ENCODE measurements at places on chromosomes 4 and X. TPM values are rescaled to one million over a fixed set of nuclear protein-coding genes. Genes with fewer than 3 reads are reported as not detected.

Gene HSFX4
- not detected for total RNA-seq

Gene ANOS1
- 0.18 TPM for total RNA-seq

Gene DRD5
- not detected for total RNA-seq

Gene HERC5
- 0.98 TPM for total RNA-seq

Gene CT45A5
- total RNA-seq = not detected

Gene PABPC1L2A
- total RNA-seq = not detected

Gene OTC
- 5.8 TPM for total RNA-seq

DNA sequence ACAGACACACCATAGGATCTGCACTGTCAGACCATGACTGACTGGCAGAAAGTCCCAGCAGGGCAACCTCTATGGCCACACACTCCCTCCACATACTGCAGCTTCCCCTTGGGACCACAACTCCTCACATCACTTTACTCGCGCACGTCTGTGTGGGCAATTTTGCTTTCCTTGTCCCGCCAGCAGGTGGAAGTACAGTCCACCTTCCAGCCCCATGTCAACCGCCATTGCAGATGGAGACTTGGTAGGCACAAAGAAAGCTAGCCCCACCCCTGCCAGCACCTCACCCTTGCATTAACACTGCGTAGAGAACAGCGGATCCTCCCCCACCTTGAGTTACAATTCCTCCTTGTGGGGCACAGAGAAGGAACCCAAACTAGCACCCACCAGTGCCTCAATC is 74.4 kb upstream of the NAP1L2 start:
- no peak for DNase-seq

GRCh38 chr4:177271091-177271490 is 38.6 kb upstream of the NEIL3 start:
- no peak for DNase-seq

GRCh38 chr4:53321151-53321983 is 44.5 kb downstream of the SCFD2 start:
- no peak for DNase-seq

- no peak for DNase-seq
These were observed 8.9 kb upstream of the ZNF518B start for GRCh38 chr4:10466161-10466560.

GRCh38 chr4:142557239-142557801 is 288.8 kb downstream of the INPP4B start:
- no peak for DNase-seq

DNA sequence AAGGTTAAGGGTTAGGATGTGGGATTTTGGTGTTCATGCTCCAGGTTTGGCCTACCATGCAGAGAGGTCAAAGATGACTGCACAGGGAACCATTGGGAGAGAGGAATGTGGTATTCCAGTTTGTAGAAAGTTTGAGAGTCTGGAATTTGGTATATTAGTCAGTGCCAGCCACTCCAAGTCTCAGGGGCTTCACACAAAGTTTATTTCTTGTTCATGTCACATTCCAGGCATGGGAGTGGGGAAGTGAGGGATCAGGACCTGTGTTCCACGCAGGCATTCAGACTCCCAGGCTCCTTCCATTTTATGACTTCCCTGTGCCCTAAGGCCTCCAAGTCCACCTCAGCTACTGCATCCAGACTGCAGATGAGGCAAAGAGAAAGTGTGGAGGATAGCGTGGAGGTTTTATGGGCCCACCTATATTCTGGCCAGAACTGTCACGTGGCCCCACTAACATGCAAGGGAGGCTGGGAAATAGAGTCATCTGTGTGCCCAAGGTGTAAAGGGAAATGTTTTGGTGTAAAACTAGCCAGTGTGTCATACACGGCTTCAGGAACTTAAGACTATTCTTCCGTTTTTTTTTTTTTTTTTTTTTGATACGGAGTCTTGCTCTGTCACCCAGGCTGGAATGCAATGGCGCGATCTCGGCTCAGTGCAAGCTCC is 140.6 kb upstream of the SCML1 start:
- no peak for DNase-seq

DNA sequence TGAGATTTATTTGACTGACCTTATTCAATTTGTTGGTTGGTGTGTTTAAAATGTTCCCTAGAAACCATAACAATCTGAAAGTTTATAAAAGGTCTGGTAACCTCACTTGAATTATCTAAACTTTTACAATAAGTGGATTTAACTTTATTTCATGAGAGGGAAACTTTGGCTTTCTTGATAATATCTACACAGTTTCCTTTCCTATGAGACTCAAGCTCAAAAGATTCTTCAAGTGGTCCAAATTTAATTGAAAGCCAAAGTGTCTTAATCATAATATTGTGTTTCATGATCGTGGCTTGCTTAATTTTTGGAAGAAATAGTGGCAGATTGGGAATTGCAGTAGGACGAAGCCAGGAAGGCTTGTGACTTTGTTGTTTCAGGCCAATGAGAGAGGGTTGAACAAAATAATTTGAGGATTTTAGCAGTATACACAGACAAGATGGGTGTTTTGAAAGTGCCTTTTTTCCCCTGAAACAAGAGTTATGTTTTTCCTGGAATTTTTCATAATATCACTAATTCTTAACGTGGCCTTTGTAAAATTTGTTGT is 55.0 kb downstream of the PHEX start:
- DNase-seq = no peak

GRCh38 chr4:98267498-98267897 is 6.3 kb downstream of the RAP1GDS1 start:
- DNase-seq = no peak

DNA sequence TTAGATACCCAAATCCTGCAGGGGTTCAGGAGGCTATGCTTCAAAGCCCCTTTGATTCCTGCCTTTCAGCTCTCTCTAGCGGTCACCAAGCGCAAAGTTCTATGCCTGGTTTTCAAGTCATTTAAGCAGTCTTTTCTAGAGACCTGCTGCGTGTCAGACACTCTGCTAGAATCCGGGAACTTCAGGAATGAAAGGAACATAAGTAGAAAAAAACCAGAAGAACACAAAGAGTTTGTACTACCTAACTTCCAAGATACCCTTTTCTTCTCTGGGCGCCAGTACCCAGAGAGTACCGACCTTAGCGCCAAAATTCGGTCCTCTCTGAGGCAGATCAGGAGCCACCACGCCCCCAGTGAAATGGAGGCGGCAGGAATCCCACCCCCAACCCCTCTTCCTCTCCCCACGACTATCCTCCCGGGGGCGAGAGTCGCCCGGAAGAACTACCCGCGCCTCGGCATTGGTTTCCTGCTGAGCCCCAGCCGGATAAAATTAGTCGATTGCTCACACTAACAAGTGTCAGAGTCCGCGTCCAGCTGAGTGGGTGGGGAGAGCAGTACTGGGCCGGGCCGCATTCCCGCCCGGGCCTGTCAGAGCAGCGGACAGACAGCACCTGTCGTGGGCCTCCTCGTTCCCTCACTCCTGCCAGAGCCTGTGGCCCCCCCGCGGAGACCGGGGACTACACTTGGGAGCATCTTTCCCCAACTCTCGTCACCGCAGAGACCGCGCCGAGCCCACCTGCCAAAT is 78.8 kb downstream of the RLIM start:
- peak; percentile 81 for DNase-seq

DNA sequence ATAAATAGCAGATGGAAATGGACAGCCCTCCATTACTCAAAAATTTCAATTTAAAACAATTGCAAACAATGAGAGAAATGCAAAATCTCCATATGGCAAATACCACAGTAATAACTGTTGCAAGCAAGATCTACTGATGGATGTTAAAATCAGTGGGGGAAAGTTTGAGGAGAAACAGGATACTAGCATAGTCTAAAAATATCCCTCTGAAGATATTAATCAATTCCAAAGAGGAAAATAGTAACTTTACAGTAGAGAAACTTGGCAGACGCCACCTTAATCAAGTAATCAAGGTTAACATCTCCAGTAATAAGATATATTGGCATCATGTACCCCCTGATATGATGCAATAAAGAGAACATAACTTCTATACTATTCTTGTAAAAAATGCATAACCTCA is 344.8 kb downstream of the ZNF674 start:
- DNase-seq = no peak
